ENCODE measurements at places on chromosomes 3 and 15.

DNA sequence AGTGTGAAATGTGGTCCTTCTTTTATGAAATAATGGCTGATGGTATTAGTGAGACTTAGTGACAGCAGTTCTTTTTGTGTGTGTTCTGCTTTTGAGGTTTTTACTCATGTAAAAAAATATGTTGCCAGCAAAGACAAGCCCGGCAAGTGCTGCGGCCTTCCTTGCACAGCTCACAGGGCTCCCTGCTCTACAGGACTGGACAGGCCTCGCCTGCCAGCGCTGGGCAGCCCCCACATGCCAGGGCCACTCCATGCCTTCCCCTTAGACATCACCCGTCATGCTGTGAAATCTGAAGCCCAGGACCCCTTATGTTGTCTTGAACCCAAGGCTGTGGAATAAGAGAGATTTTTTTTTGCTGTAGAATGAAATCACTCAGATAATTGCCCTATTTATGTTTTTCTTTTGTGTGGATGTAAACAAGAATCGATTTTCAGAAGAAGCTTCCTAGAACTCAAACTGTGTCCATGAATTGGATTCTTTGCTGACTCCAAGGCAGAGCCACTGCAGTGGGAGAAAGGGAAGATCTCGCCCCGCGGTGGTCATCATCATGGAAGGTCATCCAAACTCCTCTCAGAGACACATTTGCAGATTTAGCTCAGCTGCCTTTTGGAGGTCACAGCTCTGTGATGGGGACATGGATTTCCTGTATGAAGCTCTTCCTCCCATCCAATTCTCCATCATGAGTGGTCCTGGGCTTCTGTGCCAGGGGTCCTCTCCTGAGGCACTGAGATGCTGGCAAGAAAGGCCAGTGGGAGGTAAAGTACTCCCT is 150.8 kb downstream of the ATP10A start:
- no peak for DNase-seq

DNA sequence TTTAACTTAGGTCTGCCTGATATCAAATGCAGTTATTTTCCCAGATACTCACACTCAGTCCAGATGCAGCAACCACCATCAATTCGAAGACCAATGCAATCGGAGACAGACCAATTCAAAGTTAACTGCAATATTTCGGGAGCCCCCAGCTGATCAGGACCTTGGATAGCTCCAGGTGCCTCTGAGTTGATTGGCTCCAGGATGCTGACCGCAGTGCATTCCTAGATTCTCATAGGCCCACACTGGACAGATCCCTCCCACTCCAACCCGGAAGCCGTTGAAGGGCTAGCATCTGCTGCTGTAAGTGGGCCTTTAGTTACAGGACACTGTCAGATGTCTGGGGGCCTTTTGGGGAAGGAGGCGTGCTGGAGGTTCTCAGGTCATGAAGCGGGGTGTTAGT is 89.5 kb upstream of the ATP2B2 start:
- no peak for DNase-seq

DNA sequence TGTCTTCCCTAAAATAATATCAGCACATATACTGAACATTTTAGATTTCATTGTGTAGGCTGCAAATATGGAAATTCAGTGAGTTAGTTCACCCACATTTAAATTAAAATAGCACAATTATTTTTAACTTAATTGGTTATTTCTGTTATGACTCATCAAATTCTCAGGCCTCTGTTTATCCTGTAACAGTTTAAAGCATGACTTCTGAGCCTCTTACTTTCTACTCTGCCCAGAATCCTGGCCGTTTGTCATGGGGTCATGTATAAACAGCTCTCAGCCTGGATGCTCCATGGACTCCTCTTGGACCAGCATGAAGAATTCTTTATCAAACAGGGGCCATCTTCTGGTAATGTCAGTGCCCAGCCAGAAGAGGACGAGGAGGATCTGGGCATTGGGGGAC is 12.2 kb downstream of the TUBGCP4 start:
- no peak for DNase-seq

- no peak for DNase-seq
These were observed 268.0 kb downstream of the LPP start for GRCh38 chr3:188421836-188422540.

- DNase-seq, result no peak
These were observed 22.5 kb downstream of the POPDC2 start for GRCh38 chr3:119637679-119638477.

- DNase-seq, result no peak
These were observed 9.3 kb upstream of the TOPAZ1 start for GRCh38 chr3:44232407-44232806.

GRCh38 chr3:47014036-47014435 is 34.6 kb downstream of the NBEAL2 start:
- no peak for DNase-seq

DNA sequence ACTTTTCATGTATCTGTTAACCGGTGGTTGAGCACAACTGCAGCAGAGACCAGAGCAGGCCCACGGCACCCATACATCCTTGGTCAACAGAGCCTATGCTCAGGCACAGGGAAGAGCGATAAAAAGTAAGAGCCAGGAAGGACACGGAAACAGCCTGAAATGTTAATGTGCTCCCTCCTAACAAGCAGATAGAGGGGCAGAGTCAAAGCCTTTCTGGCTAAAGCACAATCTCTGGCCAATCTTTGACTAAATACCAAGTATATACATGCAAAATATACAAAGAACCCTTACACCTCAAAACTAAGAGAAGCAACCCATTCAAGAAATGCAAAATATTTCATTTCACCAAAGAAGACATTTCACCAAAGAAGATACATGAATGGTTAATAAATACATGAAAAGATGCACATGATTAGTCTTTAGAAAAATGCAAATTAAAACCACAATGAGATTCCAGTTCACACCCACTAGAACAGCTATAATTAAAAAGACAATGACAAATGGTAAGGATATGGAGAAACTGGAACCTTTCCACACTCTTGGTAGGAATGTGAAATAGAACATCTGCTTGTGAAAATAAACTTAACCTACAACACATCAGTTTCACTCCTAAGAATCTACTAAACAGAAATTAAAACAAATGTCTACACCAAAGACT is 88.0 kb downstream of the OSBPL10 start:
- DNase-seq, result no peak

DNA sequence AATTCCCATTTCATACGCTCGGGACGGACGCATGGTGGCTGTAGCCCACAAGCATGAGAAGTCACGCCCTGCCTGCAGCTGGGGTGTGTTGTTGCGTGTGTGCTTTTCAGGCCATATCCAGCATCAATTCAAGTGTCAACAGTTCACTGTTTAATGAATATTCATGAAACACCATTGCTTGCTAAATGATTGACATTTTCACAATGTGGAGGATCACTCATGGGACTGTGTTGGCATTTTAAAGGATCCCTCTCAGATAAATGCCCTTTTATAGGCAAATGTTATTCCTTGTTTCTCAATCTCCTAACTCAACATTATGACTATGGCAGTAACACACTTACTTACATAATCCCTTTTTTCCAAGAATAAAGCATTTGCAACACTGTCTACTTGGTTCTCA is 511.3 kb downstream of the GABRG3 start:
- no peak for DNase-seq

GRCh38 chr15:62782071-62782841 is 260.3 kb upstream of the TPM1 start:
- DNase-seq, result no peak

- no peak for DNase-seq
These were observed 15.4 kb upstream of the RFC4 start for GRCh38 chr3:186821429-186822387.

GRCh38 chr3:137924628-137925027 is 85.3 kb upstream of the CLDN18 start:
- DNase-seq, result no peak

DNA sequence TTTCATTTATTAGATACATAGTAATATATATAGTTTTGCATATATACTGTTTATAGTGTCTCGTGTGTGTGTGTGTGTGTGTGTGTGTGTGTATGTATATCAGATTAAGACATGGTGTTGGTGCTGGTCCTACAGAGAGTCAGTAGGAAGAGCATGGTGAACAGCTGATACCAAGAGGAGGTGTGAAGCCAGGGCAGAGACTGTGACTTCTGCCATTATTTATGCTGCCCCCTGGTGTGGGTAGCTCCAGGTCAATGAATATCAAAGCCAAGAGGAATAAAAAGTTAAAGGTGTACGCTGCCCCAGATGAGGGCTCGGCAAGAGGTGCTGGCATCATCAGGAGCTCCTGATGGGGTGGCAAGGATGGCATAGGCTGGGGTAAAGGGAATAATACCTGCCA is 299.5 kb upstream of the RASGRP1 start:
- no peak for DNase-seq

- peak; percentile 18 for DNase-seq
These were observed 77.8 kb downstream of the NBEAL2 start for GRCh38 chr3:47057212-47057671.

DNA sequence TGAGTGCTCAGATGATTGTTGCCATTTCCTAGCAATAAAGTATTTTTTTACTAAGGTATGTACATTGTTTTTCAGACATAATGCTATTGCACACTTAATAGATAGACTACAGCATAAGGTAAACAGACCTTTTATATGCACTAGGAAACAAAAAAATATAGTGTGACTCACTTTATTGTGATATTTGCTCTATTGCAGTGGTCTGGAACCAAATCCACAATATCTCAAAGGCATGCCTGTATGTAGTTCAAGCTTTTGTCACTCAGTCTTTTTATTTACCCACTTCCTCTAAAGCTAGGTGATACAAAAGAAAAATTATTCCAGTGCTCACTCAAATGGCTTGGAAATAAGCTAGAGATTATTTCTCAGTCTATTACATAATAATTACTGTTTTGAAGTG is 209.9 kb upstream of the VEPH1 start:
- no peak for DNase-seq

DNA sequence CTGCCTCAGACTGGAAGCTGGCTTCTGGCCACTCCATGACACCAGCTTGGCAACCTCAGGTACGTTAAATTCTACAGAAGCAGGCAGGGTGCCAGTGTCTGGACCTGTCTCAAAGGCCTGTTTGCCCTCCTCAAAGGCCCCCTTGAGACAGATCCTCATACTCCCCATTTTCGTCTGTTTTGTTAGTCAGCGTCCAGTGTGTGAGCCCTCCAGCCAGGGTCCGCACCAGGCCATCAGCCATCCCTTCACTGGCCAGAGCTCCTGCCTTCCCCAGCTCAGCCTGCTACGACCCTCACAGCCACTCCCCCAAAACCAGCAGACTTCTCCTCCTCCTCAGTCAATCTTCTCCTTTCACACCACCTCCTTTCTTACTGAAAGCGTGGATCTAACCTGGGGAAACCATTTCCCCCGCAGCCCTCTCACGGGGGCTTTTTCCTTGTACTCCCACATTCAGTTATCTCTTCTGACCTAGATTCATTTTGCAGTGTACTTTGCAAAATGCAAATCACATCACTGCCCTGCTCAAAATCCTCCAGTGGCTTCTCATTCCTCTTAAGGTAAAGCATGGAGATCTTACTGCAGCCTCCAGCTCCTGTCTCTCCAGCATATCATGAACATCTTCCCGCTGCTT is 66.1 kb upstream of the CTDSPL start:
- no peak for DNase-seq

- DNase-seq, result no peak
These were observed 17.3 kb downstream of the ZDHHC19 start for GRCh38 chr3:196193736-196194541.

DNA sequence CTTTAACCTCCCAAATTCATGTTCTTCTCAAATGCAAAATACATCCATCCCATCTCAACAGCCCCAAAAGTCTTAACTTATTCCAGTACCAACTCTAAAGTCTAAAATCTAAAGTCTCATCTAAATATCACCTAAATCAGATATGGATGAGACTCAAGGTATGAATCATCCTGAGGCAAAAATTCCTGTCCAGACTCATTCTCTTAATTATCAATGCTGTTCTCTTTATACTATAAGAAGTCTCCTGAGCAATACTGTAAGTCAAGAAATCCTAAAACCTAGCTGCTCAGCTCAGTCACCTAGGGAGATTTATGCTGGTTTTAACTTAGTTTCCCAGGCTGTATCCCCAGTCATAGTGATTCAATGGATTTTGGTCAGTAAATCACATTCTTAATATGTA is 11.1 kb downstream of the RAD18 start:
- DNase-seq, result no peak

DNA sequence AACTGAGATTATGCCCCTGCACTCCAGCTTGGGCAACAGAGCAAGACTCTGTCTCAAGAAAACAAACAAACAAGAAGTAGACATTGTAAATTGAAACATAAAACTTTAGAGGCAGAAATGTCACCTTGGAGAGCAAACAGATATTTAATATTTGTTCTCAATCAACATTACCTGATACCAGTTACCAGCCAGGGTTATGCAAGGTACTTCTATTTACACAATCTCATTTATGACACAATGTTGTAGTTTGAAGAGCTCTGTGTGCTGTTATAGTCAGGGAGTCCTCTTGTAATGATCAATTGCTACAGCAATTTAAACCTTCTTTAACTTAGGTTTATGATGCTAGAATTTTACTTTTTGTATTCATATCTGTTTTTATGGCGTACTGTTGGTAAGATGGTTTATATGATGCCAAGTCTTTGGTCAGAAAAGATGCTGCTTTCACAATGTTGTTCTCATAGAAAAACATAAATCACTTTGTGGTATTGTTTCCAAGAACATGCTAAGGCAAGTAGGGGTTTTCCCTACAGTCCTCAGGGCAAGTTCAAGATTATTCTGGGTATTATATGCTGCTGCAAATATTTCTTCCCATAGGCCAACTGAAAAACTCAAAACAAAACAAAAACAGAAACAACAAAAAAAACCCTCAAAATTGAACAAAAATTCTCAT is 173.5 kb downstream of the TNIK start:
- no peak for DNase-seq

- no peak for DNase-seq
These were observed 4.0 kb downstream of the NPTN start for GRCh38 chr15:73628976-73629797.

GRCh38 chr3:179957264-179957845 is 79.4 kb downstream of the PEX5L start:
- DNase-seq, result no peak

DNA sequence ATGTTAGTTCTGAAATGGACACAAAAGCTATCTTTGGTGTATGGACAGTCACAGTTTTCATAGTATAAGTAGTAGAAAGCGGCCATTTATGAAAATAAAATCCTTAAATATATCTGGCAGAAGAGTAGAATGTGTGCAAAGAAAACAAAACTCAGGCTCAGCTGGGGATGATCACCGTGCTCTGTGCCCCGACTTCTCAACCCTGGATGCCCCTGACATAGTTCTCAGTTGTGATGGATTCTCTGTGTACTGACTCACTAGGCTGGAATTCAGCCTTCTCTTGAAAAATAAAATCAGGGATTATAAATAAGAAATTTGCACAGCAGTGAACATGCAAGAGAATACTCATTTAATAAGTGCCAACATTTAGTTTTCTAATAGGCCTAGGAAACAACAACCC is 925.1 kb upstream of the NR2F2 start:
- DNase-seq, result no peak
